Adipocyte (in vitro differentiated cells): ENCODE measurements at places on chromosomes 16 and 17.

DNA sequence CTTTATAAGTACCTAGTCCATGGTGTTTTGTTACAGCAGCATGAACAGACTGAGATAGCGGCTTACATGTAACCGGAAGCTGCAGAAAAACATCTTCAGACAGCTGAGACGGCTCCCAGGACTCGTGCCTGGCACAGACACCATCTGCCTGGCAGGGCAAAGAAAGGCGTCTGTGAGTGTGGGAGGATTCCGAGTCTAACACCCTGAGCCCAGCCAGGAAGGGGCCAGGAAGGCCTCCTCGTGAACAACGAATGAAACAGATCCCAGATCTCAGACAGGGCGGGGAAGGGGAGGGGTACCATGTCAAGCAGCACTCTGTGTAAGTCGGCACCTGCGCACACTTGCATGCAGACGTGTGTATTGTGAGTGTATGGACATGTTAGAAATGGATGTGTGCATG, 4.4 kb upstream of the CSNK1D start:
- DNase-seq: no peak

- peak; percentile 100 for DNase-seq
Measured at GRCh38 chr17:39980351-39981206, at the start of gene PSMD3. PSMD3 (plus strand) TSS chr17:39980807; CDS start chr17:39980971, 164 bp downstream.

DNA sequence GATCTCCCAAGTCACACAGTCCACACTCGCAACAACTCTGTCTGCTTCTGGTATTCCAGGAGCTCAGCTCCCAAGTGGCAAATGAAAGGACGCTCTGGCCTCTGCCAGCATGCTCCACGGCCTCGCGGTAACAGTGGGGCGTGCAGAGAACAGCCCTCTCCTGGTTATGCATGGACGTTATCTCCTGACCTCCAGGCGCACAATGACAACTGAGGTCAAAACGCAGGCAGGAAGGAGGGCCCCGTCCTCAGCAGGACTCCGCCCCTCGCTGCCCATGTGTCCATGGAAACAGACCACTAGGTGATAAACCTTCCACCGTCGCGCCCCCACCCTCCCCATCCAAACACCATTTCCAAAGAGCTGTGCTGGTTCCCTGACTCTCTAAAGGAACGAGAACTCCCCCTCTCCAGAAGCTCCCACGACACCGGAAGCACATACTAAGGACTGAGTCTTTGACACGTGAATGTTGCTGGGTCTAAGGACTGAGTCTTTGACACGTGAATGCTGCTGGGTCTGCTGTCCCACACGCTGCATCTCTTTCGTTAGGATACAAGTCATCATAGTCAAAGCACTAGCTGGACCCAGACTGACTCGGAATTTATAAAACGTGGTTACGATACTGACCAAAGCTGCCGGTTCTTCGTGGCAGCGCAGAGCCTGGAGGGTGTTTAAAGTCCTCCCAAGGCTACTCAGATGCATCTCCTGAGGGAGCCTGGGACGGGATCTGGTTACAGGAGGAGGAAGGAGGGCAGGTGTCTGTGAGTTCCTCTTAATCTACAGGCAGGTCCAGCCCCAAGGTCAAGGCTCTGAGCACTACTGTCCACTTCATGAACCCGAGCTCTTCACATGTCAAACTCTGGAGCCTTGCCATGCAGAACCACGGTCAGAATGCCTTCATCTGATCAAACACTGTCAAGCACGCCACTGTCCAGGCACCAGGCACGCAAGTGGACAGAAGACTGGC, 43.9 kb downstream of the KLHDC4 start:
- DNase-seq: no peak

DNA sequence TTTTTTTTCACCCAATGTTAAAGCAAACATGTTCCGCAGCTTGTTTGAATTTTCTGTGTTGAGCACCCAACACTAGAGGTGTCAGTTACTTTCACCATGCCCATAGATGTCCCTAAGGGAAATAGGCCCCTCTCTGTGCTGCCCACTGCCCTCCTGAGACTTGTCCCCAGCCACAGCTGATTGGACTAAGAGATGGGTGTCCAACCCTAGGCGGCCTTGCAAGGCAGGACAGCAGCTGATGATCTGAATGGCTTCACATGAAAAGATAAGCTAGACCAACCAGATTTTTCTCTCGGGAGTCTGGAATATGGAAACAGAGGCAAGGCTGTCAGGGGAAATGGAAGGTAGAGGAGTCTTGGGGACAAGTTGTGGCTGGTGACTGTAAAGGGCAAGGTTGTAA, 6.1 kb upstream of the CALB2 start:
- DNase-seq: no peak

DNA sequence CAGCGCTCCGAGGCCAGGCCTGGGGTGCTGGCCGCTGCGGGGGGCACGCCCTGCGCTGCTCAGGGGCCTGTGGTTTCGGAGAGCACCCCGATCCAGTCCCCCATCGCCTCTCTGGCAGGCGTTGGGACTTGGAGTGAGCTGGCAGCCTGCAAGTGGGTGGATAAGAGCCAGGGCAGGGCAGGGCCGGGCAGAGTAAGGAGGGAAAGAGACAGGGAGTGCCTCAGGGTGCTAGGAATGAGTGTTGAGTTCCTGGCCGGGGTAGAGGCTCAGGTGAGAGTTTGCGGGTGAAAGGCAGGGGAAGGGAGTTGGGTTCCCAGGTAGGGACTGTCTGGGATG, 1.3 kb downstream of the CDH13 start:
- peak; percentile 54 for DNase-seq

DNA sequence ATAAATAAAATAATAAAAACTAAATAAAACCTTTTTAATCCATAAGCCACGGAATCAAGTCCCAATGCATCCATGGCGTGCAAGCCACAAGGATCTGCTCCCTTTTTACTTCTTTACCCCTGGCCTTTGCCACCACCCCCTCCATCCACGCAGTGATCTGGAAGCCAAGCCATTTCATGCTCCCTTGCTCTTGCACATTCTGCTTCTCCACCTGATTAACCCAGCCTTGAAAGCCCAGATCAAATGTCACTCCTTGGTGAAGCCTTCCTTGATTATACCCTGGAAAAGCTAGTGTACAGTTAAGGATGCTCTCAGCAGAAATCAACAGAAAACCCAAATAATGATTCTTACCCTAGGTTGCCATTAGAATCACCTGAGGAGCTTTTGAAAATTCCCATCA, 9.9 kb downstream of the LRRC3C start:
- no peak for DNase-seq

DNA sequence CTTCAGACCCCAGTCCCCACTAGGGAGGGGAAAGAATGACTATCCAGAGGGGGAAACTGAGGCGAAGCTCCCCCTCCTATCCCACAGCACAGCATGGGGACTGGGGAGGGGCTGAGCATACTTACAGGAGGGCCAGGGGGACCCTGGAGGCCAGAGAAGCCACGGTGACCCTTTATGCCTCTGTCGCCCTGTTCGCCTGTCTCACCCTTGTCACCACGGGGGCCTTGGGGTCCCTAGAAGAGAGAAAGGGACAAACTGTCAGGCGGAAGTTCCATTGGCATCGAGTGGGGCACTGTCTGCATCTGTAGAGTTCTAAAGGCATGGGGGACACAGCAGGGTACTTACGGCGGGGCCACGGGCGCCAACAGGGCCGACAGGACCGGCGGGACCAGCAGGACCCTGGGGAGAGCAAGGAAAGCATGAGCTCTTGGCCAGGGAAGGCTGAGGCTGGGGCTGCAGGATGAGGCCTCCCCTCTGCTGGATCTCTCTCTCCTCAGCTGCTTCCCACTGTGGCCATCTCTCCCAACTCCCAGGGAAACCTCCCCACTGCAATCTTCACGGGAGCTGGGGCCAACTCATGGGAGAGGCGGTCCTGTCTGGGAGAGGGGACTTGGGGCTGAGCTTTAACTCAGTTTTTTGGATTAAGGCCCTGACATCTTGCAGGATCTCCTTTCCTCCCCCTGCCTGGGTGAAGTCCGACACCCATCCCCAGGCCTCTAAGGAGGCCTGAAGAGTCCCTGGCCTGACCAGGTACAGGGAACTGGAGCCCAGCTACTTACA, 13.5 kb downstream of the COL1A1 start:
- peak; percentile 61 for DNase-seq

DNA sequence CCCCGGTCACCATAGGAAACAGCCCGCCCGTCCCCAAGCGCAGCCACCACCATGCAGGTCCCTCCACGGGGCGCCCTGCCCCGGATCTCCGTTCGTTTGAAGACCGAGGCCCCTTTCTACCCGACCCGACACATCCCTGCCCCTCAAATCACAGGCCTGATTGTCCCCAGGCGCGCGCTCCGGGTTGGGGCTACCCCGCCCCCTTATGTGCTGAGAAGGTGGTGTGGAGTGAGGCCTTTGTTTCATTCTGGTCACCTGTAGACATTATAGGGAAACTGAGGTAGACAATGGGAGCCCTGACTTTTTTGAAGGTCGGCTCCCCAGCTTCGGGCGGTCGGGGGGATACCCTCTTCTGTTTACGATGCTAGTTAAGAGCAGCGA, 763 bp upstream of the ACTG1 start:
- peak; percentile 71 for DNase-seq

DNA sequence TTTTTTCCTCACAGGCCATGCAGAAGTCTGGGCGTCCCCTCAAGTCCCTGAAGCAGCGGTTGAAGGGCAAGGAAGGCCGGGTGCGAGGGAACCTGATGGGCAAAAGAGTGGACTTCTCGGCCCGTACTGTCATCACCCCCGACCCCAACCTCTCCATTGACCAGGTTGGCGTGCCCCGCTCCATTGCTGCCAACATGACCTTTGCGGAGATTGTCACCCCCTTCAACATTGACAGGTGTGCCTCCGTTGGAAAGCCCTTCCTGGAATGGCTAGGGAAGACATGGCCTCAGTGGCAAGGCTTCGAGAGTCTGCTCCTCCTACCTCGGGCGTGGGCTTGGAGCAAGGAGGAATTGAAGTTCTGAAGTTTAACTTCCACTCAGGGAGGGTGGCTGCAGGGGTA, 13.5 kb downstream of the POLR2A start:
- no peak for DNase-seq
